ENCODE measurements at places on chromosomes 1 and 21.

- no peak for DNase-seq
These were observed 57.9 kb downstream of the EPRS1 start for GRCh38 chr1:219988387-219988786.

DNA sequence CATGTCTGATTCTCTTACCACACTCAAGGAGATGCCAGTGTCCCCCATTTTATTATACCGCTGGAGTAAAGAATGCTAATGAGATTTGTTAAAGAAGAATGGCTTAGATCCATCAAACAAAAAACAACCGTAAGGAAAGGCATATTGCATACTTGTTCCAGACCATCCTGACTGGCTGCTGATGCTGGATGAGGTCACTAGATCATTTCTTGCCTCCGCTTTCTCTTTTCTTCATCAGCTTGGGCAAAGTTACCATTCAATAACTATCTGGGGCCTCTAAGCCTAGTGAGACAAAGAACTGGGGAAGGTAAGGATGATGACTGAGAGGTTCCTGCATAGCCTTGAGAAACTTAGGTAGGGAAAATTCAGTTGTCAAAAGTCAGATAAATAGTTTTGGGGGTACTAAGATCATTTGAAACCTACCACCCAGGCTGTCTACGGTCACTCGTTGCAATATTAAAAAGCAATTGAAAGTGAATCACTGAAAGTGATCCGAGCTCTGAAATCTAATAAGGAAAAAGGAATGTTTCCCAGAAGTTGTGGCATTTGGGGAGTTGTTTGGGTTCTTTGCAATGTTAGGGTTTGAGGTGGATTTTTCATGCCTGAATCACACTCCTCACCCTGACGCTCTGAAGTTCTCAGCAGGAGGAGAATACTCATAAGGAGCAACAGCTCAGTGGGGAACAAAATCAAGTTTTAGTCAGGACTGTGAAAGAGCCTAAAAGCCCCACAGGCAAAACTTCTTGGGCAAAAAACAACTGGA is 176.8 kb downstream of the HHIPL2 start:
- no peak for DNase-seq

DNA sequence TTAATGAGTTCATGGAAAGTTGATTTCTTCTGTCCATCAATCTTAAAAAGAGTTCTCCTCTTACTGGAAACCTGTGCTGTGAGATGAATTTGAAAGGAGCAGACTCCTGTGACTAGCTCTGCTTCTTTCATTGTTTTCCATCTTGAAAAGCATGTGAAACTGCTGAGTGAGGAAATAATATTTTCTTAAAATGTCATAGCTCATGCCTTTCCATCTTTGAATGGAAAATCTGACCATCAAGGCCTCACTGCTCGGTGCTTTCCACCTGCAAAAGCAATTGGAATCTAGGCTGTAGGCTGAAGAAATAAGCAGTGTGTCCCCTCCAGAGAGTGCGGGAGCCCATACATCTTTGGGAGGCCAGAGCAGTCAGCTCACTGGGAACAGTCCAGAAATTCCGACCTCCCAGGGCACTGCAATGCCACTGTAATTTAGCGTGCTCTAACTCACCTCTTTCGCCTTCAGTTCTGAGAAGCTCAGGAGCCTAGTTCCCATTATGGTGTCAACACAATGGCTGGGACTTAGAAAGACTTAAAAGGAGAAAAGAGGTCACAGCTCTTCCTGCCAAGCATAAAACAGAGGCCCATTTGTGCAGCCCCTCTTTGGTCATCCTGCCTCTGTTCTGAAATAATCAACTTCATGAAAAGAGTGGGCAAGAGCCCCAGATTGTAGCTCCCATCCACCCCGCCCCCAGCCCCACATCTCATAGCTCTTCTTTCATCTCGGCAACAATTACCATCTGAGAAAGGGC is 50.4 kb upstream of the F3 start:
- DNase-seq: no peak

GRCh38 chr1:232109391-232109790 is 482.8 kb downstream of the DISC1 start:
- DNase-seq: no peak

- DNase-seq: no peak
These were observed 889.6 kb upstream of the ADGRL4 start for GRCh38 chr1:79896140-79896539.

DNA sequence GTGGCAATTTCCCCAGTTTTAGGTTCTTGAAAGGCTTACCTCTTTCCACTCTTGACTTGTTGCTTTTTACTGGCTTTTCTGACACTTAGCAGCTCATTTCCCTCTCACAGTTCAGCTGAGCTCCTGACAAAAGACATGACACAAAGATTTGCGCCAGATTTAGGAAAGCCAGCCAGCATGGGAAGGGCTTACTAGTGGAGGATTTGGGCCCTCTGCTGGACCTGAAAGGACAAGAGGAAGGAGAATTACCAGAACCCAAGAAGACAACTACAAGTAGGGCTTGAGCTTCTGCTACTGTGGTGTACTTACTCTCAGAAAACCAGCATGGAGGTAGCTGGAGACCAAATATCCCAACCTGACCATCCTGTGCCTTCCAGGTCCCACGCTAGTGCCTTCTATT is 784.5 kb downstream of the BRINP3 start:
- no peak for DNase-seq

- no peak for DNase-seq
These were observed 84.3 kb upstream of the ARHGAP29 start for GRCh38 chr1:94321662-94322061.

- no peak for DNase-seq
These were observed 22.2 kb downstream of the SLC26A9 start for GRCh38 chr1:205920861-205921569.

- DNase-seq: no peak
These were observed 186.1 kb downstream of the NTNG1 start for GRCh38 chr1:107326824-107327445.

DNA sequence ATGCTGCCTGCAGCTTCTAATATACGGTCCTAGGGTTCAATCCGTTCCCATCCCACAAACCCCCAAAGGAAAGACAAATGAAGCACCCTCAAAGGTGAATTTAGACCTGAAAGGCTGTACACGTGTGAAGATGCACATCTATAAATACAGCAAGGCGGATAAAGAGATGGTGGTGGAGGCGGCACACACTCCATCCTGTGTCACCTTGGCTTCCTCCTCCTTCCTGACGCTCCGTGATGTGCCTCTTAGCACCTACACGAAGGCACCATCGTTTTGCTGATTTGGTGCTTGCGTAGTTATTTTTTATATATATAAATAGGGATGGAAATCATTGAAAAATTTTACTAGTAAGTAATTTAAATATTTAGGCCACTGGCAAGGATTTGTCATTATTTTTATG is 359.4 kb downstream of the NPHP4 start:
- no peak for DNase-seq

- DNase-seq: no peak
These were observed 84.5 kb downstream of the PLXNA2 start for GRCh38 chr1:208159555-208160258.

- no peak for DNase-seq
These were observed 131.9 kb upstream of the NFIA start for GRCh38 chr1:60950224-60951063.

DNA sequence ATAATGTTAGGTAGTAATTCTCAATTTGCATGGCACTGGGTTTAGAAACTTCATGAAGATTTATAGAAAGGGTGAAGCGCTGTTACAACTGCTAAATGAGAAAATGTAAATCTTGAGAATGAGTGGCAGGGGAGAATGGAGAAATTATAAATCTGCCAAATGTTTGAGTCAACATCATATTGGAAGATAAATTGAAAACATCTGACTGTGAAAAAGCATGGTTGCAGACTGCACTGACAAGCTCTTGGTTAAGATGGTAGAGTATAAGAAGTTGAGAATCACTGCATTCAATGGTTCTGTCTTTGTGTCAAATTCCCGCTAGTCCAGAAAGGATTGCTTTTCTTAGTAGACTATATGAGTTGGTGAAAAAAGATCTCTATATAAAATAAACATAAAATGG is 113.3 kb upstream of the DUSP10 start:
- DNase-seq: no peak

DNA sequence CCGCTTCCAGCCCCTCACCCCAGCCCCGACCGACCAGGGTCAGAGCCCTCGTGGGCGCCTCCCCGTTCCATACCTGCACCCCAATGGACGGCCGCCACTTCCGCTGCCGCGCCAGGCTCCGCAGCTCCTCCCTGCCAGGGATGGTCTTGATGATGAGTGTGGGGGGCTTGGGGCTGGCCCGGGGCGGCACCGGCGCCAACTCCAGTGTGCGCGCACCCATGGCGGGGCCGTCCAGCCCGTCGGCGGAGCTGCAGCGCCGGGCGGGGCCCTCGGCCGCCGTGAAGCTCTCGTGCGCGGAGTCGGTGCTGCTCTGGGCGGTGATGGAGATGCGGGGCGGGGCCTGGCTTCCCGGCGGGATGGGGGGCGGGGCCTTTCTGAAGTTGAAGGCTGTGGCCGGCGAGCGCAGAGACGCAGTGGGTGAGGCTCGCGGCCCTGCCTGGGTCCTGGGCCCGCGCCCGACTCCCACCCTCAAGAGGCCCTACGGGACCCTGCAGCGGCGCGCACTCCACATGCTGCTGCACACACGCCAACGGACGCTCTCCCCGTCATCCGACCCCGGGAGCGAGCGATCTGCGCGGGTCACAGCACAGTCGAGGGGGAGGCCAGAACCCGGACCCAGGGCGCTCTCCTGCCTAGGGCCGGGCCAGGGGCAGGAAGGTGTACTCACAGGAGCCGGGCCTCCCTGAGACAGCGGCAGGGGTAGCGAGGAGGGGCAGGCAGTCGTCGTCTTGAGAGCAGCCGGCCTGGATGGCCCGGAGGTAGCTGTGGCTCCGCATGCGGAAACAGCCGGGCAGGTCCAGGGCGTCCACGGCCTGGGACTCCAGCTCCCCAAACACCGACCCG is 26.1 kb upstream of the SMIM12 start:
- no peak for DNase-seq

- DNase-seq: no peak
These were observed 9.7 kb upstream of the THEM4 start for GRCh38 chr1:151918819-151919610.

- no peak for DNase-seq
These were observed 57.3 kb upstream of the ZNF648 start for GRCh38 chr1:182118851-182119250.

- no peak for DNase-seq
These were observed 11.1 kb downstream of the PTPN14 start for GRCh38 chr1:214540324-214540723.

DNA sequence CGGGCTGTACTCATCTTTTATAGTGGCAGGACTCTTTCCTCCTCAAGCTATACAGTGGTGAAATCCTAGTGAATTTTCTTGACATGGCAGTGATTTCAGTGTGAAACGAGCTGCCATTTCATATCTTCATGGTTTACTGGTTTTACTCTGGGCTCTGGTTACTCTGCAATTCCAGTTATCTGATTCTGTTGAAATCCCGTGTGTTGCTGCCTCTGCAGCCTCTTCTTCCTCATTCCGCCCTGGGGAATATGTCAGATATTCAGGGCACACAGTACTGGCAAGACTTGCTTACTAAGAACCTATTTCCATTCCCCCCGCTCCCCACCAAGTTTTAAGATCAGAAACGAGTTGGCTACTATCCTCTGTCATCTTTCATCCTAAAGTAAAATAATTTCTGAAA is 7.9 kb upstream of the OR2B11 start:
- DNase-seq: no peak

DNA sequence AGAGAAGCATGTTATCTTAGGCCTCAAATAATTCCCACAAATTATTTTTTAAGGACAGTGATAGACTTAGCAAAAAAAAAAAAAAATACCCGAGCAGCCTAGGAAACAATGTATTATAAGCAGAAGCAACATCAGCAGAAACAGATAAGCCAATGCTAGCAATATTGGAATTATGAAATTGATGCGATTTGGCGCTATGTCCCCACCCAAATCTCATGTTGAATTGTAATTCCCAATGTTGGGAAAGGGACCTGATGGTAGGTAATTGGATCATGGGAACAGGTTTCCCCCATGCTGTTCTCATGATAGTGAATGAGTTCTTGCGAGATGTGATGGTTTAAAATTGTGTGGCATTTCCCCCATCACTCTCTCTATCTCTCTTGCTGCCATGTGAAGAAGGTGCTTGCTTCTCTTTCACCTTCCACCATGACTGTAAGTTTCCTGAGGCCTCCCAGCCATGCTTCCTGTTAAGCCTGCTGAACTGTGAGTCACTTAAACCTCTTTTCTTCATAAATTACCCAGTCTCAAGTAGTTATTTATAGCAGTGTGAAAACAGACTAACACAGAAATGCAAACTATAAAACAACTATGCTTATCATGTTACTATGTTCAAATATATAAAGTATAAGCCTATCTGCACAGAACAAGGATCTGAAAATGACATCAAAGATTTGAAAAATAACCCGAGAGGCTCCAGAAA is 75.6 kb upstream of the HIVEP3 start:
- DNase-seq: no peak
